ENCODE measurements at places on chromosomes 5 and 9.
A peak's percentile ranks its signal among the peaks of the same experiment; 100 is the strongest.

- DNase-seq, result no peak
Observed at GRCh38 chr9:132348676-132349075, 6.1 kb downstream of the SETX start.

- DNase-seq, result no peak
Observed at GRCh38 chr5:56681346-56681745, 134.0 kb upstream of the MAP3K1 start.

DNA sequence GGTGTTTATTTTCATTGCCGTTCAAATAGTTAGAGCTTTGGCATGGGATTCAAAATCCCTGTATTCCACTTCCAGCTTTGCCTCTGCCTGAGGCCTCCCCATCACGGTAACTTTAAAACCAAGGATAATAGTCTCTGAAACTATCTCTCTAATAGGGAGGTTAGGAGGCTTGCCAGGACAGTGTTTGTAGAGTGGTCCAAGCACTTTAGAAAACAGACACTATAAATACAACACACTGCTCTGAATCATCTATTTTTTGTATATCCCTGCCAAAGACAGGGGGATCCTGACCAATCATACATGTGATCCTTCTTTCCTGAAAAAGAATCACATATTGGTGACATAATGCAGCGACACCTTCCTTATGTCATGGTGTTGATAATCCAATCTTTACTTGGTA lies 326.8 kb downstream of the BNC2 start:
- no peak for DNase-seq

- no peak for DNase-seq
Observed at GRCh38 chr5:1120236-1120999, 8.6 kb upstream of the SLC12A7 start.

- peak; percentile 50 for DNase-seq
Observed at GRCh38 chr9:77649109-77649812, 1.1 kb upstream of the GNA14 start.

- no peak for DNase-seq
Observed at GRCh38 chr5:2201421-2201820, 318.7 kb upstream of the IRX4 start.

Measured in OCI-M1 (cell line).